ENCODE measurements at places on chromosomes 4 and X. TPM values are rescaled to one million over a fixed set of nuclear protein-coding genes. Genes with fewer than 3 reads are reported as not detected.

GRCh38 chr4:31918891-31919290 lies 1198.7 kb downstream of the PCDH7 start:
- no peaks in the 10 kb centered on the region for H3K4me1 ChIP-seq
- H3K27me3 ChIP-seq, result no peaks in the 10 kb centered on the region
- H3K27ac ChIP-seq, result no peak overlapping the region
- H3K4me3 ChIP-seq, result no peak overlapping the region
- DNase-seq, result peak; percentile 56
- no peaks in the 10 kb centered on the region for H3K36me3 ChIP-seq

DNA sequence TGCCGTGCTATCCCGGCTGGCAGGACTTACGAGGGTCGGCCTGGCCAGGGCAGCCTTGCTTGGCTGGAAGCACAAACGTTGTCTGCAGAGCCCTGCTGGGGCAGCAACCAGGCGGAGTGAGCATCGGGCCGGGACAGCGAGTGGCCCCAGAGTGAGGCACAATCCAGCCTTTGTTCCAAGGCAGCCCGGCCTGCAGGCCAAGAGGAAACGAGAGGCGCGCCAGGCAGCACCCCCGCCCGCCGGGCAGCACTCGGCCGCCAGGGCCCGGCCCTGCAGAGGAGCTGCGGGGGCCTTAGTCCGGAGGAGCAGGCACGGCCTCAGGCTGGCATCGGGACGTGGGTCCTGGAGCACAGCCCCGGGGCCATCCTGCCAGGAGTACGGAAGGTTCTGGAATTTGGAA lies 24.1 kb downstream of the FGFRL1 start:
- no peak overlapping the region for H3K4me3 ChIP-seq
- no peak overlapping the region for H3K27ac ChIP-seq
- peaks cover 2% of the 10 kb centered on the region for H3K4me1 ChIP-seq
- no peaks in the 10 kb centered on the region for H3K36me3 ChIP-seq
- DNase-seq, result no peak

Gene DOK7
- under 0.01 TPM for total RNA-seq

Gene CITED1
- total RNA-seq, result 0.17 TPM

Gene AWAT2
- not detected for total RNA-seq

GRCh38 chr4:147596981-147597380 lies 20.2 kb upstream of the TMEM184C start:
- H3K27ac ChIP-seq, result peak overlapping the region; percentile 54
- H3K36me3 ChIP-seq, result no peaks in the 10 kb centered on the region
- no peak overlapping the region for H3K4me3 ChIP-seq
- no peaks in the 10 kb centered on the region for H3K27me3 ChIP-seq
- peaks cover 15% of the 10 kb centered on the region for H3K4me1 ChIP-seq

Gene SASH3
- total RNA-seq, result not detected

- H3K4me3 ChIP-seq, result no peak overlapping the region
- H3K27me3 ChIP-seq, result no peaks in the 10 kb centered on the region
- H3K36me3 ChIP-seq, result no peaks in the 10 kb centered on the region
- H3K4me1 ChIP-seq, result no peaks in the 10 kb centered on the region
- DNase-seq, result no peak
- no peak overlapping the region for H3K27ac ChIP-seq
Observed at GRCh38 chr4:159062381-159062780, 40.5 kb upstream of the RAPGEF2 start.

- DNase-seq, result no peak
- no peaks in the 10 kb centered on the region for H3K36me3 ChIP-seq
- no peak overlapping the region for H3K4me3 ChIP-seq
Observed at GRCh38 chr4:144499777-144500176, 146.2 kb upstream of the HHIP start.

Gene TRIM61
- 4.5 TPM for total RNA-seq

GRCh38 chrX:150543230-150544155 lies 24.9 kb upstream of the MTM1 start:
- H3K27ac ChIP-seq, result no peak overlapping the region
- H3K36me3 ChIP-seq, result no peaks in the 10 kb centered on the region
- no peak for DNase-seq
- H3K27me3 ChIP-seq, result no peaks in the 10 kb centered on the region
- peaks cover 3% of the 10 kb centered on the region for H3K4me1 ChIP-seq
- H3K4me3 ChIP-seq, result no peak overlapping the region

DNA sequence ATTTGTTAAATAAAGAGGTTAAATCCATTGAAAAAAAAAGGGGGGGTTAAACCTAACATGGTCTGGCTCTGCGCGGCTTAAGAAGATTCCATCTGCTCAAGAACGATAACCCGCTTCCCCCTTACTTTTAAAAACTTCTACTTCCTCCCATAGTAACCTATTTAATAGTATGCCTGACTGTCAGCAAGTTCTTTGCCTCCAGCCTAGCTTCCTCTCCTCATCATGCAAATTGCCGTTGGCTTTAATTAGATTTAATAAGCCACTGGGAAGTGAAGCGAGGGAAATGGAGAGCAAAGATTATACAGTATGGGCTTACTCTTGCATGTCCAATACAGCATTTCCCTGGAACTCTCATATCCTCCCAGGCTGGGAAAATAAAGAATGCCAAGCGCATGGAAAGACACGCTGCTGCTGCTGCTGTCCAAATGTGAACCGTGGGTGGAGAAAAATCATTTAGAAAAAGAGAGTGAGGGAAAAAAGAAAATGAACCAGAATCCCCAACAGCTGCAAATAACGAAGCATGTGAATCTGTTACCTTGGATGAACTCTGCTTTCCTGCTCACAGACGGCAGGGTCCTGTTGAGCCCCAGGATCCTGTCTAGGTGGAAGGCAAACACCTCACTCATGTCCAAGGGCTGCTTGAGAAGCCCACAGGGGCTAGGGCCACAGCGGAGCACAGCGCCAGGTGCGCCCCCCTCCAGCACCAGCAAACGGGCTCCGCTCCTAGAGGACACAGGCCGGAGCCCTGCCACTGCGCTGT lies 2.7 kb downstream of the GASK1B start:
- peak; percentile 48 for DNase-seq
- no peaks in the 10 kb centered on the region for H3K27me3 ChIP-seq
- peak overlapping the region; percentile 69 for H3K4me3 ChIP-seq

- no peaks in the 10 kb centered on the region for H3K36me3 ChIP-seq
- peaks cover 4% of the 10 kb centered on the region for H3K4me1 ChIP-seq
- no peaks in the 10 kb centered on the region for H3K27me3 ChIP-seq
- H3K27ac ChIP-seq, result no peak overlapping the region
- H3K4me3 ChIP-seq, result no peak overlapping the region
Observed at GRCh38 chr4:95505151-95505550, 43.6 kb downstream of the UNC5C start.

DNA sequence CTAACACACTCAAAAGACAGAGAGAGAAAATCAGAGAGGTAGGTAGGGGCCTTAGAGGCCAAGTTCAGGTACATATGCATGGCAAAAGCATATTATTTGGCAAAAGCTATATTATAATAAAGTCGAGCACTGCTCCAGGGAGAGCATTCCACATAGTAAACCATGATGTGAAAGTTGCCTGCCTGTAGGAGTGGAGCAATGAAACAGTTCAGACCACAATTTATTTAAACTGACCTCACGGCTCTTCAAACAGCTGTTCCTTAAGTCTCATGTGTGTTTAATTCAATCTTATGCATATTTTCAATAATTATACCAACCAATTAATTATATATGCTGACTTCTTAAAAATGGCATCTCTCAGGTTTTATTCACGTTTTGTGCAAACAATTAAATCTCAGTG lies 3.3 kb downstream of the RFC1 start:
- DNase-seq, result peak; percentile 79
- H3K27ac ChIP-seq, result no peak overlapping the region
- H3K4me1 ChIP-seq, result peaks cover 3% of the 10 kb centered on the region
- H3K36me3 ChIP-seq, result no peaks in the 10 kb centered on the region
- H3K4me3 ChIP-seq, result no peak overlapping the region

DNA sequence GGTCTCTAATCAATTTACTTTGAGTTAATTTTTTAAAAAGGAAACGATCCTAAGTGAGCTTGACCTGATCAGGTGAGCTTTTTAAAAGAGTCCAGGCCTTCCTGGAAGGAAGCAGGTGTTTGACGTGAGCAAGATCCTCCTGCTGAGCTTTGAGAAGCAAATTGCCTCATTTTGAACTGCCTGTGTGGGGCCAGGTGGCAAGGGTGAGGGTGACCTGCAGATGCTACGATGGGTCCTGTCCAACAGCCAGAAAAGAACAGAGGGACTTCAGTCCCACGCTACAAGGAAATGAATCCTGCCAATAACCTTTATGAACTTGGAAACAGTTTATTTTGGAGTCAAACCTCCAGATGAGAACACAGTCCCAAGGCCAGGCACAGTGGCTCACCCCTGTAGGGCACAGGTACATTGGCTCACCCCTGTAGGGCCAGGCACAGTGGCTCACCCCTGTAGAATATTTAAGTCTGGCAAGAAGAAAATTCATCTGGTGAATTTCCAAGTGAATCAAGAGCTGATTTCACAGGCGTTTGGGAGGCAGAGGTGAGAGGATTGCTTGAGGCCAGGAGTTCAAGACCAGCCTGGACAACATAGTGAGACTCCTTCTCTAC lies 58.1 kb downstream of the CASP3 start:
- H3K36me3 ChIP-seq, result no peaks in the 10 kb centered on the region
- no peak for DNase-seq
- no peak overlapping the region for H3K4me3 ChIP-seq

Gene OPRPN
- not detected for total RNA-seq

DNA sequence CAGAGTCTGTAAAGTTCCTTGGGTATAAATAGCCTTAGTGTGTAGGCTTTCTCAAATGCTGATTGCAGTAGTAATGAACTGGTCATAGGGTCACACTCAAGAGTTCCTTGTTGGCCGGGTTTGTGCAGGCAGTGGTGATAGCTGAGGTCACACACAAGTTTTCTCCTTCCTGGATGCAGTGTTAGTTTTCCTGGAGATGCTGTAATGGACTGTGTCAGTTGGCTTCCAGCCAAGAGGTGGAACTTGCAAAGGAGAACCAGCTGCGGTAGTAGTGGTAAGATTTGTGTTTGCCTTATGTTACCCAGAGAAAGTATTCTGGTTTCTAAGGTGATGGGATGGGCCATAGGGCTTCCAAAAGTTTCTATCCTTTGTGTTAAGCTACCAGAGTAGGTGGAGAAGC lies 409.8 kb upstream of the FRG1 start:
- no peak for DNase-seq
- H3K27me3 ChIP-seq, result no peaks in the 10 kb centered on the region

DNA sequence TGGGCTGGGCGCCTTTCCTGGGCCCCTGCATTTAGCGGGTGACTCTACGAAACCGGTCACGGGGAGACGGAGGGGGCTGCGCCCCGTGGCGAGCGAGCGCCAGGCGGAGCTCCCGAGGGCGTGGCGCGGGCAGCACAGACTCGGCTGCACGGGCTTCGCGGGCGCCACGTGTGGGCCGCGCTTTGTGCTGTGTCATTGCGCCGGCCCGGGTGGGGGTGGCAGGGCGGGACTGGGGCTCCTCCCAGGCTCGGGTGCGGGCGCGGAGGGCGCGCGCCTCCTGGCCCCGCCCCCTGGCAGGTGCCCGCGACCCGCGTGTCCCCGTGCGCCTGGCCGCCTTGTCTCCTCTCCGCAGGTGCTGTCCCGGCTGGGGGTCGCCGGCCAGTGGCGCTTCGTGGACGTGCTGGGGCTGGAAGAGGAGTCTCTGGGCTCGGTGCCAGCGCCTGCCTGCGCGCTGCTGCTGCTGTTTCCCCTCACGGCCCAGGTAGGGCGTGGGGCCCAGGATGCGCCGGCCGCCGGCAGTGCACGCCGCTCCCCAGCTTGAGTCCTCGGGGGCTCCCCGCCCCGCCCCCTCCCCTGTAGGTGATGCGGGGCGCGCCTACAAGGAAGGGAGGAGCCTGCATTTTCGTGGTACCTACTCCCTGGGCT lies 651 bp downstream of the UCHL1 start:
- H3K36me3 ChIP-seq, result peaks cover 3% of the 10 kb centered on the region
- no peaks in the 10 kb centered on the region for H3K4me1 ChIP-seq
- peak overlapping the region; percentile 78 for H3K4me3 ChIP-seq
- peaks cover 4% of the 10 kb centered on the region for H3K27me3 ChIP-seq
- peak; percentile 61 for DNase-seq

GRCh38 chr4:127015667-127016117 lies 617.1 kb upstream of the INTU start:
- no peak overlapping the region for H3K4me3 ChIP-seq
- DNase-seq, result no peak
- no peaks in the 10 kb centered on the region for H3K36me3 ChIP-seq
- H3K27me3 ChIP-seq, result no peaks in the 10 kb centered on the region
- H3K4me1 ChIP-seq, result no peaks in the 10 kb centered on the region

Gene RBMXL3
- not detected for total RNA-seq

GRCh38 chr4:99833756-99834155 lies 17.1 kb downstream of the DAPP1 start:
- no peaks in the 10 kb centered on the region for H3K27me3 ChIP-seq
- H3K36me3 ChIP-seq, result no peaks in the 10 kb centered on the region
- H3K4me3 ChIP-seq, result no peak overlapping the region
- H3K4me1 ChIP-seq, result no peaks in the 10 kb centered on the region

- peak overlapping the region; percentile 64 for H3K27ac ChIP-seq
- peak overlapping the region; percentile 24 for H3K4me3 ChIP-seq
- no peaks in the 10 kb centered on the region for H3K36me3 ChIP-seq
Observed at GRCh38 chr4:105088110-105088879, 58.4 kb upstream of the TET2 start.

GRCh38 chr4:168689791-168690190 lies 192.9 kb downstream of the PALLD start:
- no peaks in the 10 kb centered on the region for H3K27me3 ChIP-seq
- no peak overlapping the region for H3K27ac ChIP-seq
- no peak overlapping the region for H3K4me3 ChIP-seq

- H3K4me1 ChIP-seq, result peaks cover 7% of the 10 kb centered on the region
- peak overlapping the region; percentile 79 for H3K27ac ChIP-seq
- DNase-seq, result peak; percentile 92
- no peak overlapping the region for H3K4me3 ChIP-seq
- H3K27me3 ChIP-seq, result no peaks in the 10 kb centered on the region
- H3K36me3 ChIP-seq, result no peaks in the 10 kb centered on the region
Observed at GRCh38 chrX:3184176-3184930, 143.1 kb downstream of the ARSF start.

Gene SATL1
- total RNA-seq, result not detected

DNA sequence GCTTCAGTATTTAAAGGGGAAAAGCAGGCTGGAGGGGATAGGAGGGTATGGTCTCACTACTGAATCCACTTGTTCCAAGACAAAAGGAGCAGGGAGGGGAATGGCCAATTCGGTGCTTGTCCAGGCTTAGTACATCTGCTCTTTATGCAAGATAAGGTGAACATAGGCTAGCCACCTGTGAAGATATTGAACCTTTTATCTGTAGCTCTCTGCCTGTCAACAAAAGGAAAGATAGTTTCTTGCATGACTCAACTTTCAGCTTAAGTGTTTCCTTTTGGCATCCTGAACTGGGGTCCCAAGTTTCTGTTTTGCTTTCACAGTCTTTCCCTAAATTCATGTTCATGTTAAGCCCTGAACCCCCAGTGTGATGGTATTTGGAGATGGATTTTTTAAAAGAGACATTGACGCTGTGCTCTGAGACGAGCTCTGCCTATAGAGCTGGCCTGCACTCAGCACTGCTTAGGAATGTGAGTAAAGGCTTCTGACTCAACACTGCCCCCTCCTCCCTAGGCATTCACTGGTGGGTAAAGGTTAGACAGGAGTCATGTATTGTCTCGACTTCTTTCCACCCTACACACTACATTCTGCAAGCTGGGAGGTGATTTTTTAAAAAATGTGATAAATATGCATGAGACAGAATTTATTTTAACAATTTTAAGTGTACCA lies 28.2 kb downstream of the FAM149A start:
- H3K4me1 ChIP-seq, result no peaks in the 10 kb centered on the region
- H3K36me3 ChIP-seq, result no peaks in the 10 kb centered on the region
- peak; percentile 21 for DNase-seq
- H3K4me3 ChIP-seq, result no peak overlapping the region
- no peaks in the 10 kb centered on the region for H3K27me3 ChIP-seq

- no peaks in the 10 kb centered on the region for H3K4me1 ChIP-seq
- peak; percentile 34 for DNase-seq
- H3K36me3 ChIP-seq, result no peaks in the 10 kb centered on the region
- no peak overlapping the region for H3K4me3 ChIP-seq
Observed at GRCh38 chr4:19177616-19178015, 1074.1 kb upstream of the SLIT2 start.
